PC-3 (cell line): ENCODE measurements at places on chromosomes 4 and X.

DNA sequence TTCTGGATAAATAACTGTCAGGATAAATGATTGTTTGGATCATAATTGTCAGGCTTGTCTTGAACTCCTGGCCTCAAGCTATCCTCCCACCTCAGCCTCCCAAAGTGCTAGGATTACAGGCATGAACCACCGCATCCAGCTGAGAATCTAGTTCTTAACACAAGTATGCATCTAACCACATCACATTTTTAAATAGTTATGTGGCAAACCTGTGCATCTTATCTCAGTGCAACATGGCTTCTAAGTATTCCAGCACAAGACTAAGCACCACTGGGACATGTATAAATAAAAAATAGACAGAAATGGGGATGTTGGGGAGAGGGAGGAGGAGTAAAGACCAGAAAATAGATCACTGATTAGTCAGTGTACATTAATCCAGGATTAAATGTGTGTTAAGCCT, 74.7 kb upstream of the TBL1X start:
- no peak for DNase-seq

- DNase-seq, result no peak
Measured at GRCh38 chrX:46922611-46923010, 10.4 kb downstream of the JADE3 start.

- no peak for DNase-seq
Measured at GRCh38 chr4:171430495-171430894, 382.7 kb upstream of the GALNTL6 start.

DNA sequence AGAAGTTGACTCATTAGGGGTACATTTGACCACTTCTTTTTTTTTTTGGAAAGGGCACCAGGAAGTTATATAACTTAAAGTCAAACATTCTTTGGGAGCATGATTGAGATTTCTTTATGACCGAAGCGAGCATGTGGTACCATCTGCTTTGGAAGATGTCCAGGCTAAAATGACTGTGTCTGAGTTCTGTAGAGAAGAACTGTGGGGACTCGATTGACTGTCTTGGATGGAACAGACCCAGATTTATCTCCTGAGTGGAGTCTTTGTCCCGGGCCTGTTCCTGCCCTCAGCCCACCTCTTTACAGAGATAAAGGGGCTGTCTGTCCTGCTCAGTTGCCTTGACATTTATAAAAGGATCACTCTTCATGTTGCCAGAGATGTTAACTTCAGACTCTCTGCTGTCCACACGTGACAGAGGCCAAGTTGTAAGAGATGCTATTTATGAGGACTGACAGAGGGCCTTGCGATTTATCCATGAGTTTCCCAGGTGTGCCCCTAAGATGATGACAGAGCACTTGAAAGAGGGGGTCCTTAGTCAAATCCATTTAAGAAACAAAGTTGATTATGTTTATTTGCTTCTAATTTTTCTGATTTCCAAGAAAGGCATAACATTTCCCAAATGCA, 16.8 kb downstream of the SMIM20 start:
- DNase-seq, result no peak

- DNase-seq, result no peak
Measured at GRCh38 chrX:102604327-102604726, 5.0 kb downstream of the ARMCX5 start.

DNA sequence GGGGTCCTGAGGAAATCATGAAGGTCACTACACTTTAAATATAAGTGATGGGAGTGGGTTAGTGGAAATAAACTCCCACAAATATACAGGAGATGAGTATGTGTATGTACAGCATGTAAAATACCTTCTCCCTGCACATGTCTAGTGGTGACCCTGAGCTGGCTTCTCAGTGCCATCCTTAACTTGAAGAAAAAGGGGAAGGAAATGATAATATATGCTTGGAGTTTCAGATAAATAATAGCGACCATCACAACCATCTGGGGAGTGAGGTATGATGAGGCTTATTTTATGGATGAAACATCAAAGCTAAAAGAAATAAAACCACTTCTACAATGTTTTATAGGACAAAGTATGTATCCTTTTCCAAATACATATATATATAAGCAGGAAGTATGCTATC, 41.0 kb upstream of the SORBS2 start:
- DNase-seq, result no peak

DNA sequence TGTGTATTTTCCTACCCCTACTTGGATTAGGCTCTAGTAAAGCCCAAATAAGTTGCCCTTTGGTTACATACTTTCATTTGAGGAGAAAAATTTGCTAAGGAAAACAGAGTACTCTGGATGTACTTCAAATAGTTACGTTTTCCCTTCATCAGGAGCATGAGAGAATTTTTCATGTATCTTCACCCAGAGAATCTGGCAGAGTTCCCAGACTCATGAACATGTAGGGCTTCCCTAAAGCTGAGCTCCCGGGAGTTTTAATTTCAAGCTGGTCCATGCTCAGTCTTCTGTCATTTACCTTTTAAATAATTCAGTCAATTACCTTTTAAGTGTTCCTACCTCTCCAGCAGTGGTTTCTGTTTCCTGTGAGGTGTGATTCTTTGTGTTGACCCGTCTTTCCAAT, 367.5 kb upstream of the GRID2 start:
- DNase-seq, result no peak
